ENCODE measurements at places on chromosomes 2 and 18.

DNA sequence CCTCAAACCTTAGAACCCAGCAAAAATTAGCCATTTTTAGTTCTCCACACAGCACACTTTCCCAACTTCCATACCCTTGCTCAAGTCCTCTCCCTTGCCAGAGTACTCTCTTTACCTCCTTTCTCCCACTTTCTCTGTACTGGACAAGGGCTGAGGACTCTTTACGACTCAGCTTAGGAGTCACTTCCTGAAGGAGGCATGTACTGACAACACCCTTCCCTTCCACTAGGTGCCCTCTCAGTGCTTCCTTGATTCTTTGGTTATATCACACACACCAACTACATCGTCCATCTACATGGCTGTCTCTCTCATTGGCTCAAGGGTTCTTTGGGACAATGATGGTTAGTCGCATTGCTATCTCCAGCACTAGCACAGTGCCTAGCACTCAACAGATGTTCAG lies 5.2 kb upstream of the C18orf63 start:
- no peak overlapping the region for H3K4me3 ChIP-seq
- H3K27ac ChIP-seq = peak overlapping the region; percentile 13
- H3K36me3 ChIP-seq = peaks cover under 1% of the 10 kb centered on the region
- no peak for DNase-seq
- peaks cover 9% of the 10 kb centered on the region for H3K4me1 ChIP-seq

GRCh38 chr2:48050711-48051110 lies 144.4 kb upstream of the FBXO11 start:
- no peak overlapping the region for H3K27ac ChIP-seq
- no peaks in the 10 kb centered on the region for H3K4me1 ChIP-seq
- DNase-seq = no peak
- H3K4me3 ChIP-seq = no peak overlapping the region
- H3K27me3 ChIP-seq = peaks cover 1% of the 10 kb centered on the region
- no peaks in the 10 kb centered on the region for H3K36me3 ChIP-seq

- H3K27me3 ChIP-seq = no peaks in the 10 kb centered on the region
- H3K36me3 ChIP-seq = peaks cover 51% of the 10 kb centered on the region
- peak overlapping the region; percentile 78 for H3K27ac ChIP-seq
- DNase-seq = peak; percentile 28
- peaks cover 64% of the 10 kb centered on the region for H3K4me1 ChIP-seq
These were observed 1.4 kb upstream of the MALT1 start for GRCh38 chr18:58669731-58670378.

DNA sequence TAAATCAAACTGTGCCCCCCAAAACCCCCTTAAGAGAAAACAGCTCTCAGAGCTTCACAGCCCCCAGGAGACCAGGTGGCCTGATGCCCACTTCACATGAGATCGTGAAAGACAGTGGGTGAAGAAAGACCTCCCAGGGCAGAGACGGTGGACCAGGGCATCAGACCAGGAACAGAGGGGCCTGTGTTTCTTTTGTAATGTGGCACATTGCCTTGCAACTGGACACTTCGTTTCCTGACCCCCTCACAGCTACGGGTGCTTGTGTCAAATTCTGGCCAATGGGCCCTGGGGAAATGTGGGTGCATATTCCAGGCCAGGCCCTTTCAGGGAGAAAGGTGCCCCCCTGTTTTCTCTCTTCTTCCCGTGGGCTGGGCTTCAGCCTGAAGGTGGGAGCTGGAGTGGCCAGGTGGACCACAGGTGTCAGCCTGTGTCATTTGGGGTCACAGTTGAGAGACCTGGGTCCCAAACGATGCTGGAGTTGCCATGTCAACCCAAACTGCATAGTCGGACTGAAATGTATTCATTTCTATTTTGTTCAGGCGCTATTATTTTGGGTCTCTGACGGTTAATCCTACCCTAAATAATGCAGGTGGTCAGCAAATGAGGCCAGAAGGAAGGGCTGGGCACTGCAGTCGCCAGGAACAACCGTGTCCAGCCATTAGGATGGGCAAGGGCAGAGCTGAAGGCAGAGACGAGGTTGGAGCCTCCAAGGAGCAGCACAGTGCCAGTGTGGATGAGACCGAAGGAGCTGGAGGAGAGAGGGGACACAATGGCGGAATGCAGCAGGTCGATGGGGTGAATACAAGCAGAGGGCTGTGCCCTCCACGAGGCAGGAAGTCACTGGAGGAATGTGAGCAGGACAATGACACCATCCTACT lies 338.2 kb downstream of the EIPR1 start:
- H3K4me1 ChIP-seq = no peaks in the 10 kb centered on the region
- no peak overlapping the region for H3K27ac ChIP-seq
- no peaks in the 10 kb centered on the region for H3K36me3 ChIP-seq
- H3K27me3 ChIP-seq = no peaks in the 10 kb centered on the region
- no peak overlapping the region for H3K4me3 ChIP-seq

GRCh38 chr2:119117891-119118882 lies 40.4 kb downstream of the C1QL2 start:
- DNase-seq = no peak
- peaks cover 15% of the 10 kb centered on the region for H3K4me1 ChIP-seq
- peaks cover 2% of the 10 kb centered on the region for H3K36me3 ChIP-seq

- H3K36me3 ChIP-seq = no peaks in the 10 kb centered on the region
- H3K4me3 ChIP-seq = no peak overlapping the region
- DNase-seq = no peak
- H3K27me3 ChIP-seq = peaks cover 53% of the 10 kb centered on the region
These were observed 1.6 kb upstream of the SFTPB start for GRCh38 chr2:85669549-85669948.

- H3K27me3 ChIP-seq = no peaks in the 10 kb centered on the region
- H3K36me3 ChIP-seq = no peaks in the 10 kb centered on the region
- no peak overlapping the region for H3K4me3 ChIP-seq
- no peak for DNase-seq
- no peaks in the 10 kb centered on the region for H3K4me1 ChIP-seq
- no peak overlapping the region for H3K27ac ChIP-seq
These were observed 156.4 kb downstream of the NRXN1 start for GRCh38 chr2:50875561-50875960.

DNA sequence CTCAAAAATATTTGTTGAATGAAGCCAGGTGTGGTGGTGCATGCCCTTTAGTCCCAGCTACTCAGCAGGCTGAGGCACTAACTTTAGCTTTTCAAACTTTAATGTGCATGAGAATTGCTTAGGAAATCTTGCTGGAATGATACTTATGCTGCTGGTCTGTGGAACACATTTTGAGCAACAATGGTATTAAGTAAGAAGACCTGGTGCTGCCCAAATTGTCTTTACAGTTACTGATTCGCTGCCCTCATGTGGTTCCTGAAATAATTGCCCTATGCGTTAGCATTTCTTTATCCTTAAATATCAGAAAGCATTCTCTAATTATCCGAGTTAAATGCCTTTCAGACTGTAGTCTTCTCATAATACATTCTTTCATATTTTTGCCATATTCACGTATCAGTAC lies 76.0 kb upstream of the SESTD1 start:
- no peaks in the 10 kb centered on the region for H3K36me3 ChIP-seq
- H3K4me3 ChIP-seq = no peak overlapping the region
- DNase-seq = peak; percentile 12
- H3K27ac ChIP-seq = no peak overlapping the region

DNA sequence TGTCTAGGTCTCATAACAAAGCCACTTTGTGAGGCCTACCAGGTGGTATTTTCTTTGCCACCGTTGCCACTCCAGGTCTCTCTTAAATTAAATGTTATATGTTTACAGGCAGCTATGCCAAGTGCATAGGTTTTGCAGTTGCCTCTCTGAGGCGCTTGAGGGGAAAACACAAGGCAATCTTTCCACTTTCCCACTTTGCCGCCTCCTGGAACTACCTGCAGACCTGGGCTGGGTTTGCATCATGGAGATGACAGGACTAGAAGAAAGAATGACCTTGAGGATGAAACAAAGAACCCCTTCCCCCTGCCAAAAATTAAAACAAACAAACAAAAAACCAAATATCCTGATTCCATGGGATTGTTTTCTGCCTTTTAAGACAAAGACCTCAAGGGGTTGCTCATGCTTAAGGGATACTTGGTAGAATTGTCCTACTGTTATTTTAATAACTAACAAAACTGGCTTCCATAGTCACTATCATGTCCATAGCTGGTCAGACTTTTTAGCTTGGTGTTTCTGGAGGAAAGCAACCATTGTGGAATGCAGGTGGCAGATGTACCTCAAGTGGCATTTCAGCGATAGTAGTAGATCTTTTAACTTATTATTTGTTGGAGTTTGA lies 159.9 kb downstream of the PRPF40A start:
- H3K4me3 ChIP-seq = no peak overlapping the region
- peaks cover 3% of the 10 kb centered on the region for H3K4me1 ChIP-seq
- no peaks in the 10 kb centered on the region for H3K27me3 ChIP-seq
- peaks cover 5% of the 10 kb centered on the region for H3K36me3 ChIP-seq

DNA sequence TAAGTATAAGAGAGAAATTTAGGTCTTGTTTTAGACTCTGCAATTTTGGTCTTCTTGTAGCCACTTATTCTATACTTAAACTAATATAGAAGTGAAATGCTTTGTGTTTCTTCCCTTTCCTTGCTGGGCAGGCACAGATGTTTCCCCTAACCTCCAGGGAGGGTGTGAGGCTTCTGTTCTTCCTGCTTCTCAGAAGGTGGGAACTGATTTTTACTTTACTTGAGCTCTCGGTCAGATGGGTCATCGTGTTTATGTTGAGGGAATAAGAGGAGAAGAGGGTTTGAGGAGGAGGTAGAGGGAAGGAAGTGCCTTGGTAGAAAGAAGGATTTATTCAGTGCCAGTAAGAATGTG lies 92.5 kb upstream of the CXCR4 start:
- peaks cover 44% of the 10 kb centered on the region for H3K4me1 ChIP-seq
- peaks cover 6% of the 10 kb centered on the region for H3K36me3 ChIP-seq
- H3K27me3 ChIP-seq = no peaks in the 10 kb centered on the region

DNA sequence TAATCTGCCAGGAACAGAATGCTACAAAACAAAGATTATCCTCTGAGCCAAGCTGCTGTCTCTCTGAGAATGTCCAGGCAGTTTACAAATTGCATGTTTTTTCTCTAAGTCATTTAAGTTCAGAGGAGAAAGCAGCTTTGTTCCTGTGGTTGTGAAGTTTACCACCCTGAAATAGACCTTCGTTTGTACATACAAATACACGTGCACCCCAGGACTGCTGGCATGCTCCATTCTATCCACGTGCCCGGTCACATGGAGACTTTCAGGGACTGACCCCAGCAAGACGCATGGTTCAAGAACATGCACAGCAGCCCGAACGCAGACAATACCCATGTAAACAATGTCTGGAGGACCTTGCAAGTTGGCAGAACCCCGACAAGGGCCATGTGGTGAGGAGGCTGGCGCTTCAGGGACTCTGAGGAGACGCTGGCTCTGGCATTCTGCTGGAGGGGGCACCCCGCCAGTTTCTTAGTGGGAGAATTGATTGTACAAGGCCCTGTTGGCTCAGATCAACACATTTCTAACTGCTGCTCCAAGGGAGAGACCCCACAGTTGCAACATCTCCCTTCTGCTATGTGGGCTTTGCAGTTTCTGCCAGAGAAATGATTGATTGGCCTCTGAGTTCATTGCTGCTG lies 33.3 kb downstream of the FAM178B start:
- H3K36me3 ChIP-seq = peaks cover 7% of the 10 kb centered on the region
- H3K27ac ChIP-seq = no peak overlapping the region
- no peaks in the 10 kb centered on the region for H3K4me1 ChIP-seq
- H3K27me3 ChIP-seq = peaks cover 47% of the 10 kb centered on the region
- no peak for DNase-seq

GRCh38 chr2:56026828-56027227 lies 103.2 kb upstream of the EFEMP1 start:
- no peak overlapping the region for H3K4me3 ChIP-seq
- H3K27ac ChIP-seq = no peak overlapping the region
- no peaks in the 10 kb centered on the region for H3K36me3 ChIP-seq
- no peaks in the 10 kb centered on the region for H3K4me1 ChIP-seq
- H3K27me3 ChIP-seq = peaks cover 21% of the 10 kb centered on the region

- no peaks in the 10 kb centered on the region for H3K4me1 ChIP-seq
These were observed 168.8 kb downstream of the SMAD7 start for GRCh38 chr18:48781988-48782363.

DNA sequence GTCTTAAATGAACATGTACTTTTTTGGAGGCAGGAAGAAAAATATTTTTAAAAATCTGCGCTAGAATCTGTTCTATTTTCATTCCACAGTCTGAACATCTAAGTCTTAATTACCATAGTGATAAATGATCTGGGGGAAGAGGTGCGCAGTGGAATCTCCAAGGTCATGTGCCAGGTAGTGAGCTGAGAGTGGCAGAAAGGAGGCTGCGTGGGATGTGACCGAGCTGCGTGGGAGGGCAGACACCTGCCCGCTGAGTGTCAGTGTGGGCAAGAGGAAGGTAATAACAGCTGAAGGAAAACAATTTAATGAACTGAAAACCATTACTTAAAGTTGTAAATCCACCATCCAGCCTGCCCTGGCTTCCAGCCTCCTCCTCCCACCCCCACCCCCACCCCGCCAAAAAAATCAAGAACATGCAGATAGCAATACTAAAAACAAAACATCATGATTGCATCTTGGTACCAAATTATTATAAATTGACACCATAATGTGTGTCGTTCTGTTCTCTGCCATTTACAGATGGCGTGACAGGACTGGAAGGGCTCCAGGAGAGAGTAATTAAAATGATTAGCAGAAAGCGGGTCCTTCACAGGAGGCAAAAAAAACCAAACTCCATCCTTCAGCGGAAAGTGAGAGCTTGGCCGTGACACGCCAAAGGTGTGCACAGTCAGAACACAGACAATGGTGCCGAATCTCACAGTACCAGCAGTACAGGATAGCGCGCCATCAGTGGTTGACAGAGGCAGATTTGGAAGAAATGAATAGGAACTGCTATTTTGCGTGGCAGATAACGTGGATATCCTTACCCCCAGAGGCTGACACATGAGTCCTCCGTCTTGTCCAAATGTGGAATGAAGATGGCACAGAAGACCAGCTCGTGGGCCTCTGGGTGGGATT lies 11.4 kb upstream of the DTNB start:
- no peak overlapping the region for H3K27ac ChIP-seq
- no peak for DNase-seq
- H3K36me3 ChIP-seq = no peaks in the 10 kb centered on the region

All from Calu3 (cell line).